ENCODE measurements at places on chromosomes 6 and 20.
A peak's percentile ranks its signal among the peaks of the same experiment; 100 is the strongest.

GRCh38 chr6:89939144-89939543 lies 44.9 kb downstream of the GJA10 start:
- no peak for DNase-seq

GRCh38 chr20:1618954-1619540 lies 762 bp downstream of the SIRPB1 start:
- no peak for DNase-seq

DNA sequence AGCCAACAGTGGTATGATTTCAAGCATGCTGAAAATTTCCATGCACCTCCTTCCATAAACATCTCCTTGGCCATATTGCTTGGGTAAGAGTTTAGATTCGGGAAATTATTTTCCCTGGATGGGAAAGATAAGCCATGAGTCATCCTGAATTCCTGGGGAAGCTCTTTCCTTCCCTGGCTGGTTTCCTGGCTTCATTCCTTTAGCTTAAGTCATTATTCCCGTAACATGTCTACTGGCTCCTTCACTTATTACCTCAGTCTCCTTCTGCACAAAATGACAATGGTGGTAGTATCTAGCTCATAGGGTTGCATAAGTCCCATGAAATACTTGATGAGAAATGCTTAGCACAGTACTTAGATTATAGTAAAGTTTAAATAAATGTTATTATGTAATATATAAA lies 27.6 kb downstream of the TINAG start:
- DNase-seq: peak; percentile 99

DNA sequence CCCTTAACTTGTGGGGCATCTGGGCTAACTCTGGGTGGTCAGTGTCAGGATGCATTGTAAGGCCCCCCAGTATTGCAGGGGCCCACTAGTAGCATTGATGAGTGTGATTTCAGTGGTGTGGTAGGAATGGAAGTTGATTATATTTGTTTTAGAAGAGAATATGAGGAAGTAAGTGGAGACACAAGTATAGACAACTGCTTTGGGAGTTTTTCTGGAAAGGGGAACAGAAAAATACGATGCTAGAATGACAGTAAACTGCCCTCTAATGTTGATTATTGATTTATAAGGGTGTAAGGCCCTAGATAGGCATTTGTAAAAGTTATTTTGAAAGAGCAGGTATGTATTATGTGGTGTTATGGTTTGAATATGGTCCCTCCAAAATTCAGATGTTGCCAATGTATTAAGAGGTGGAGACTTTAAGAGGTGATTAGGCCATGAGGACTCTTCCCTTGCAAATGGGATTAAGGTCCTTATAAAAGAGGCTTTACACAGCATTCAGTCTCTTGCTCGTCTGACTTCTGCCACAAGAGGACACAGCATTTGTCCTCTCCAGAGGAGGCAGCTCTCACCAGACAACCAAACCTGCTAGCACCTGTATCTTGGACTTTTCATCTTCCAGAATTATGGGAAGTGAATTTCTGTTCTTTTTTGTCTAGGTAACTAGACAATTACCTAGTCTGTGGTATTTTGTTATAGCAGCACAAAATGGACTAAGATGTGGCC lies 135.9 kb upstream of the DTNBP1 start:
- DNase-seq: no peak

DNA sequence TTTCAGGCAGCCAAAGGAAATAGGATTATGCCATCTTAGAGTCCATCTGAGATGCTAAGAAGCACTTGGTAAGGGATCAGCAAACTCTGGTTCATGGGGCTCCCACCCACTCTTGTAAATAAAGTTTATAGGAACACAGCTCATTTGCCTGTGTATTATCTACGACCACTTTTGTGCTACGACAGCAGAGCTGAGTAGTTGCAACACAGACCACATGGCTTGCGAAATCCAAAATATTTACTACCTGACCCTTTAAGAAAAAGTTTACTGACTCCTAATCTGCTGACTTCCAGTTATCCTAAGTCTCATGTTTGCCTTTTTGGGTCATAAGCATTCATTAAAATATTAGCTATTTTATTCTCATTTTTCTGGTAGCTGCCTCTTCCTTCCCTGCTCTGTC lies 859.0 kb downstream of the QKI start:
- DNase-seq: no peak

DNA sequence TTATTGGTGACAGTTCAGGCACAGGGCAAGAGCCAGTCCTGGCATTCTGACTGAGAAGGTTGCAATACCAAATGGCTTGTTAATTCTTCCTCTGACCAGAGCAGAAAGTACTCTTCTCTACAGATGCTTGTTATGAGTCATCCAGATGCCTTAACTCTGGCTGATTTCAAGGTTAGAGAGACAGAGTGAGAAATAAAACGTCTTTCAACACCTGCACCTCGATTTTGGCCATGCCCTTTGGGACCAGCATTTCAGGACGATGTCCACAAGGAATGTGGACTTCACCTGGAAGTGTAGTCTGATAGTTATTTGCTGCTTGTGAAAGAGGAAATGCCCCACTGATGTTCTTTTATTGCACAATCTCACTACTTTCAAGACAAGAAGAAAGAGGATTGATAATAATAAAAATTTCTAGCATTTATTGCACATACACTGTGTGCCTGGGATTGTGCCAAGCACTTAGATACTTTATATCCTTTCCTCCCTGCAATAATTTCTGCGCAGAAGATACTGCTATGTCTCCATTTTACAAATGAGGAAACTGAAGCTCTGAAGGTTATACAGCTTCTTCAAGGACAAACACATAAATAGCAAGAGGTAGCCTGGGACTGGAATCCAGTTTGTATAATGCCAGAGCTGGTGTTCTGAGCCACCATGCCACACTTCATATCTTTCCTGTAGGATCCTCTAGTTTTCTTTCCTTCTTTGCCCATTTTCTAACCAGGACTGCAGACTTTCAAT lies 33.5 kb upstream of the MCM3 start:
- peak; percentile 68 for DNase-seq

GRCh38 chr6:26349964-26350857 lies 14.8 kb upstream of the BTN3A2 start:
- DNase-seq: no peak

DNA sequence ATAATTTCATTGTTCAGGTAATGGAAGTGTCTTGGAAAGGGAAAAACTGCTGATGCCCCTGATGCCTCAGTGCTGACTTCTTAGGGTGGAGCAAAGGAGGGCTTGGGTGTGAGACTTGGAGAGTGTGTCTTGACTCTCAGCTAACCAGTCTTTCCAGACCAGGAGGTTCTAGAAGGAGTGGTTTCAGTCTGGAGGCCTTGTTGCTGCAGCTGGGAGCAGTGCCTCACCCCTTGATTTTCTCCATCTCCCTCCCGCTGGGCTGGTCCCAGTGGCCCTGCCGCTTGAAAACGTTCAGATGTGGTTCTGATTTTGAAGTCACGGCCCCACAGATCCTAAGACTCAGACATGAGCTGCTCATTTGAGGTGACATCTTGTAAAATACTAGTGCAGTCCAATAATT lies 5.4 kb downstream of the DSP start:
- no peak for DNase-seq

- DNase-seq: no peak
These were observed 44.7 kb upstream of the MLN start for GRCh38 chr6:33848484-33848883.

- no peak for DNase-seq
These were observed 85.2 kb downstream of the RAMACL start for GRCh38 chr6:166501246-166501645.

GRCh38 chr6:149209871-149210775 lies 107.4 kb upstream of the TAB2 start:
- DNase-seq: peak; percentile 62

GRCh38 chr6:111437573-111437972 lies 45.4 kb downstream of the REV3L start:
- DNase-seq: no peak

DNA sequence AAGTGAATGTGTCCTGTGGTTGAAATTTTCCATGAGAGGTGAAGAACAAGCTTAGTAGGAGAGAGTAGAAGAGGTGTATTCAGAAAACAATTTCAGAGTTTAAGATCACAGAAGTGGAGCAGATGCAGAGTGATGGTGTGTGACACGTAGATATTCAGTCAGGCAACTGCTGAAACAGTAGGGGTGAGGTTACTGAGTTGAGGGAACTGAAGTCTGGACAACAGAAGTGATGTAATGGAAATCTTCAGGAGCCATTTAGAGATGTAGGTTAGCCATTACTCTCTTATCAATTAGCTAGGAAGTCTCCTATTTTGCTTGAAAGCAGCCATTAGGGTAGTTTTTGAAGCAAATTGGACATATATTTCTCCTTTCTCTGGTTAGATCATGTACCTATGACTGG lies 584.4 kb downstream of the PKHD1 start:
- no peak for DNase-seq

- DNase-seq: no peak
These were observed 2.1 kb downstream of the MAPK13 start for GRCh38 chr6:36132246-36132895.

GRCh38 chr6:68675548-68675947 lies 40.5 kb downstream of the ADGRB3 start:
- no peak for DNase-seq

- peak; percentile 17 for DNase-seq
These were observed 1.1 kb upstream of the MYB start for GRCh38 chr6:135179920-135180541.

DNA sequence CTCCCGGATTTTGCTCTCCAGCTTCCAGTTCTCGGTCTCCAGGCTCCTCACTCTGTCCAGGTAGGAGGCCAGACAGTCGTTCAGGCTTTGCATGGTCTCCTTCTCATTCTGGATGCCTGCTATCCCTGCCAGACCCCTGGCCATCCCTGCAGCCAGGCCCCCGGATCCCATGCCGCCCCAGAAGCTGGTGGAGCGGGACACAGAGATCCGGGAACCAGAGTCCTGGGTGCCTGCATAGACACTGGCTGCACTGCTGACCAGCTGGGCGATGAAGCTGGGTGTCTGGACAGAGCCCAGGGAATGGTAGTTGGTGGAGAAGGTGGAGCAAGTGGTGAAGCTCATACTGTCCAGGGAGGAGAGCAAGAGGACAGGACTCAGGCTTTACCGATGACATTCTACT lies 2.9 kb upstream of the CALHM6 start:
- DNase-seq: no peak

GRCh38 chr6:137342607-137343190 lies 123.5 kb upstream of the IFNGR1 start:
- peak; percentile 3 for DNase-seq

DNA sequence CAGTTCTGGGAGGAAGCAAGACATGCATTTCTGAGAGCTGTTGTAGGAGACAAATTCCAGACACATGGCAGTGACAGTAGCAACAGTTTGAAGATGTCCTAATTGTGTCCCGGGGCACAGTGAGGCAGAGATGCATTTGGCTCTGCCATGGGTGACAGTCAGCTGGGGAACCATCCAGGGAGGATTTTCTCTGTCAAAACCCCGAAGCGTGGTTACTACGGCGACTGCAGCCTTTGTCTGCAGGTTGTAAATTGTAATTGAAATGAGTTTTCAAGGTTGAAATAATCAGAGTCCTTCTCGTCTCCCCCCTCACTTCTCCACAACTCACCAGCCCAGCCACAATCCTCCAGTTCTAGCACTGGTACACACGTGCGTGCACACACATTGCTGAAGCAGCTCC lies 100.1 kb downstream of the GRM4 start:
- no peak for DNase-seq

- no peak for DNase-seq
These were observed 630 bp downstream of the PPP1R3G start for GRCh38 chr6:5085648-5086293.

DNA sequence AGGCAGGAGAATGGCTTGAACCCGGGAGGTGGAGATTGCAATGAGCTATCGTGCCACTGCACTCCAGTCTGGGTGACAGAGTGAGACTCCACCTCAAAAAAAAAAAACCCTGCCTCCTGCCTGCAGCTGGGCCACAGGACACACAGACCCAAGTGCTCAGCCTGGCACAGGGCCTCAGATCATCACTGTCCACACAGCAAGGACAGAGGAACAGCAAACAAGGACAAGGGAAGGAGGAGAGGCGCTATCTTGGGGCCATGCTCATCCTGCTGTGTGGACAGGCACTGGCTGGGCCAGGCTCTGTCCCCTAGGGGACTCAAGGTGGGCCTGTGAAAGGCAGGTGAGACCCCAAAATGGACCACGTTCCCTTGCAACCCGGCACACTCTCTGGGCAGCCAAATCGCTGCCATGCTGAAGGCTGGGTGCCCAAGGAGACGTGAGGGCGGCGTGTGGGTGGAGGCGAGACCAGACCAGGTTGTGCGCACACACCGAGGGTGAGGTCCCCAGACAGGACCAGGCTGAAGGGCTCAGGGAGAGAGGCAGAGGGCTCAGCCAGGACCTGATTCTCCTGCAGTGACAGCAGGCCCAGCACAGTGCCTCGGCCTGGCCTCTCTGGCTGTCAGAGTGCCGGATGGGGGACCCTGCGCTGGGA lies 9.1 kb downstream of the UCKL1 start:
- no peak for DNase-seq

- no peak for DNase-seq
These were observed 64.5 kb upstream of the TINAG start for GRCh38 chr6:54243699-54244098.

DNA sequence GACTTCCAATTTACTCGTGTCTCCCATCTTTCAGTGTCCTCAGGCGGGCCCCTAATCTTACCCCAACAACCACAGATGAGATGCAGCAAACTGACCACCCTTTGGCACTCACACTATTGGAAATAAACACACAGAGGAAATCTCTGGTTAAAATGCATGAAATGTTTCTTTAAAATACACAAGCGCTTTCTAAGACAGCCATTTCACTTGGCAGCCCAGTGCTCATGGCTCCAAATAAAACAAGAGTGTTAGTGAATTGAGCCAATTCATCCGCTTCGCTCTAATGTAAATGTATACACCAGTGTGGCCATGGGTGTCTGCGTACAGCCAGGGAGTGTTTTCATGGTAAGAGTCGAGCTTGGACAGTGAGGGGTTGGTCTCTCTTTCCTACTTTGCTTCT lies 282.9 kb downstream of the CLIC5 start:
- DNase-seq: no peak

DNA sequence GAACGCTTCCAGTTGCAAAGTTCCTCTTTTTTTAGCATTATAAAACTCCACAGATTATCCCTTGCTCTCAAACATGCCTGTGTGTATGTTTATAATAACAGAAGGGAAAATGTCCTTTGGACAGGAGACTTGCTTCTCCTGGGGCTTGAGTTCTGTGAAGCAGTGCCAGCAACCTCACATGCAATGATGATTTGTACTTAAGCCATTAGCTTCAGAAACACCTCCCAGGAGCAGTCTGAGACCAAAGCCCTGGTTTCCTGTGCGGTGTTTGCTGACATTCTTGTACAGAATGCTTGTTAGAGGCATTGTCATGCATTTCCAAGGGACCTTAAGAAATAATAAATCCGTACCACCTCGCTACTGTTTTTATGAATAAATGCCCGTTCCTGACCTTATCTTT lies 752.8 kb downstream of the CBLN4 start:
- DNase-seq: no peak

DNA sequence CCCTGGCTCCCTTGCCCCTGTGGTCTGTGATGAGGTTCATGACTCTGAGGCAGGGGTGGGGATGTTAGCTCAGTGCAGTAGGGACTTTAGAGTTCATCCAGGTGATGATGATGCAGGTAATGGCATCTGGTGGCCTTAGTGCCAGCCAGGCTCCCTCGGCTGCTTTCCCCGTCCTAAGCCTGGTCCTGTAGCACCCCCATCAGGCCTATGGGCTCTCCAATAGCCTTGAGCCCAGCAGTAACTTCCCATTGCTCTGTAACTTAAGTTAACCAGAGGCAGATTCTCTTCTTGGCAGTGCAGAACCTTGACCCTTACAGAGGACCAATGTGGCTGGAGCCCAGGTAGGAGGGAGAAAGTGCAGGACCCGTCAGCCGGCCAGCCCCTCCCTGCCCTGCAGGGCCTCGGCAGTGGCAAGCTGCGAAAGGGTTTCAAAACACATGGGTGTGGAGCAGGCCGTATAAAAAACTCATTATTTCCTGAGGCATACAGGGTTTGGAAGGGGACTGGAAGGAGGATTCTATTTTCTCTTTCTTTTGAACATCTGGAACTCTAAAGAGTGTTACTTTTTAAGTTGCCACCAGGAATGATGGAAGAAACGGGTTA lies 406.9 kb downstream of the CDH26 start:
- no peak for DNase-seq
